Stimulated activated CD4-positive, alpha-beta T cell treated with anti-CD3 and anti-CD28 coated beads, Interleukin-4, amount 100 ng/mL, for 48 hours (primary cell): ENCODE measurements at places on chromosomes 1 and 21.

- no peak for DNase-seq
Observed at GRCh38 chr1:190540366-190540765, 62.7 kb upstream of the BRINP3 start.

GRCh38 chr1:33466159-33466558, 6.3 kb upstream of the ZSCAN20 start:
- DNase-seq = no peak

GRCh38 chr1:26412180-26412840, 1.7 kb downstream of the LIN28A start:
- DNase-seq = no peak

- DNase-seq = peak; percentile 83
Observed at GRCh38 chr1:39691383-39692151, at the start of gene HPCAL4. HPCAL4 (minus strand) TSS chr1:39691433; CDS start chr1:39684603, 6,830 bp downstream.

GRCh38 chr1:84078108-84078841, 65.8 kb upstream of the PRKACB start:
- DNase-seq = peak; percentile 6

GRCh38 chr1:38118976-38119375, 72.4 kb upstream of the POU3F1 start:
- DNase-seq = no peak

- no peak for DNase-seq
Observed at GRCh38 chr1:16072616-16073484, 601 bp downstream of the FAM131C start.
